HS-5 (cell line): ENCODE measurements at places on chromosomes 1 and 21.

DNA sequence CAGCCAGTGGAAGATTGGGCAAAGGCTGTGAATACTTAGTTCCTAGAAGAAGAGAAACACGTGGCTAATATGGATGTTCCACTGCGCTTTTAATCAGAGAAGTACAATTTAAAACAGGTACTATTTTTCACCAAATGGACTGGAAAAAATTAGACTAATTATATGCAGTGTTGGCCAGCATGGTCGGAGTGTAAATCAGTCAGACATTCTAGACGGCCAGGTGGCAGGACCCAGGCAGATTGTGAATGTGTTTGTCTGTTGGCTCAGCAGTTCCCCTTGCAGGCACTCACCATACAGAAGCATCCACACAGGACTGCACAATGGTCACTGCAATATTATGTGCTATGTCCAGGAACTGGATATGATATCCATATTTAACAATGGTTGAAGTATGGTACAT lies 23.9 kb upstream of the SLC25A34 start:
- DNase-seq = no peak

DNA sequence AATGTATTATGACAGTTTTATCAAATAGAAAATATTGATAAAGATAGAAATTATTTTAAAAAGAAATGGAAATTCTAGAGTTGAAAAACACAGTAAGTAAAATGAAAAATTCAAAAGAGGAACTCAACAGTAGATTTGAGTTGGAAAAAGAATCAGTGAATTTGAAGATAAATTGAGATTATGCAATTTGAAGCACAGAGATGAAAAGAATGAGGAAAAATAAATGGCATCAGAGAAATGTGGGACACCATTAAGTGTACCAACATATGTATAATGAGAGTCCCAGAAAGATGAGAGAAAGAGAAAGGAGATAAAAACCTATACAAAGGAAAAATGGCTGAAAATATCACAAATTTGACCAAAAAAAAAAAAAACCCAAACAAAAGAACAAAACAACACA lies 25.0 kb downstream of the C4BPA start:
- no peak for DNase-seq

GRCh38 chr1:44681905-44682882 lies 7.7 kb downstream of the ARMH1 start:
- no peak for DNase-seq

DNA sequence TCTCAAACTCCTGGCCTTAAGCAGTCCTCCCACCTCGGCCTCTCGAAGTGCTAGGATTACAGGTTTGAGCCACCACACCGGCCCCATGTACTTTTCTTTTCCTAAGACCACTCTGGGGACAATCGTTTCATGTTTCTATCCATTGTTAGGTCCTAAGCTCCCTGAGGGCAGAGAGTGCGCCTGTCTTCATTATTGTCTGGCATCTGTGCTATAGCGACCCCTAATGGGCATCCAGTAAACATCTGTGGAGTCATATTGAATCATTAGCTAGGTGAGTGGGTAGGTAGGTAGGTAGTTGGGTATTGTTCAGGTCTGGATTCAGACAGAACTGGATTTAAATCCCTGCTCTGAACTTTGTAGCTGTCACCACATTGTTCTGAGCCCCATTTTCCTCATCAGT lies 66.1 kb downstream of the TMEM53 start:
- DNase-seq = no peak
